WTC11 (cell line): ENCODE measurements at places on chromosomes 7 and 10.
A peak's percentile ranks its signal among the peaks of the same experiment; 100 is the strongest.

GRCh38 chr7:1668396-1669063 lies 1.5 kb upstream of the ELFN1 start:
- no peak for DNase-seq

DNA sequence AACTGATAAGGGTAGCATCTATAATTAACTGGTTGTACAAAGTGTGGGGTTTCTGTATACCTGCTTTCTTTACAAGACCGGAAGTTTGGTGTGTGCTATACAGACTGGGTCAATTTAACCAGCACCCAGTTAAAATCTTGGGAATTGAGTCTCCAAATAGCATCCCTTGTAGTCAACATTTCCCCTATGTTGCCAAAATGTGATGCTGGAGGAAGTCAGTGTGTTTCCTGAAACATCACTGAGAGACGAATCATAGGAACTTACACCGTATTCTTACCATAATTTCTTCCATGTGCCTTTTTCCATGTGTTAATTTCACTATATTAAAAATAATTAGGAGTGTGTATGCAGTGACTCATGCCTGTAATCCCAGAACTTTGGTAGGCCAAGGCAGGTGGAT lies 1.7 kb downstream of the AKR1C4 start:
- no peak for DNase-seq

- DNase-seq: no peak
Observed at GRCh38 chr10:76033457-76034196, 602.2 kb downstream of the LRMDA start.

DNA sequence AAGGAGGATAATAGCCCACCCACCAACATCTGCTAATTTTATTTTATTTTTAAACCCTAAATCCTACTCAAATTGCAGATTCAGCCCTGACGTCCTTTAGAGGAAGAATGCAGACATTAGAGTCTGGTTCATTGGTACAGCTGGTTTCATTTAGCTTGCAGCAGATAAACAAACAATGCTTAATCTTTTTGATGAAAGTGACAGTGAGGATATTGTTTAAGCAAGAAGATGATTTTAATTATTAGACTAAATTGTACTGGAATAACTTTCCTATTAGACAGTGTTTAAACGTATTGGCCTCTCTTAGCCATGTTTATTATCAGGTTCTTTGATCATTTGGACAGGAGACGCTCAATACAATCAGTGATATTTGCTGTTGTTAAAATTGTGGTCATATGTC lies 164.8 kb downstream of the CDK14 start:
- no peak for DNase-seq

DNA sequence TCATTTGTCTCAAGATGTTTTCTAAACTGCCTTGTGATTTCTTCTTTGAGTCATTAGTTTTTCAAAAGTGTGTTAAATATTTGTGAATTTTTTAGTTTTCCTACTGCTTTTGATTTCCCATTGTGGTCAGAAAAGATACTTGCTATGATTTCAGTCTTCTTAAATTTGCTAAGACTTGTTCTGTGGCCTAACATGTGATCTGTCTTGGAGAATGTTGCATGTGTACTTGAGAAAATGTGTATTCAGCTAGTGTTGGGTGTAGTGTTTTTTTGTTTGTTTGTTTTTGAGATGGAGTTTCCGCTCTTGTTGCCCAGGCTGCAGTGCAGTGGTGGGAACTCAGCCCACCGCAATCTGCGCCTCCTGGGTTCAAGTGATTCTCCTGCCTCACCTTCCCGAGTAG lies 28.6 kb downstream of the BMPR1A start:
- DNase-seq: no peak

DNA sequence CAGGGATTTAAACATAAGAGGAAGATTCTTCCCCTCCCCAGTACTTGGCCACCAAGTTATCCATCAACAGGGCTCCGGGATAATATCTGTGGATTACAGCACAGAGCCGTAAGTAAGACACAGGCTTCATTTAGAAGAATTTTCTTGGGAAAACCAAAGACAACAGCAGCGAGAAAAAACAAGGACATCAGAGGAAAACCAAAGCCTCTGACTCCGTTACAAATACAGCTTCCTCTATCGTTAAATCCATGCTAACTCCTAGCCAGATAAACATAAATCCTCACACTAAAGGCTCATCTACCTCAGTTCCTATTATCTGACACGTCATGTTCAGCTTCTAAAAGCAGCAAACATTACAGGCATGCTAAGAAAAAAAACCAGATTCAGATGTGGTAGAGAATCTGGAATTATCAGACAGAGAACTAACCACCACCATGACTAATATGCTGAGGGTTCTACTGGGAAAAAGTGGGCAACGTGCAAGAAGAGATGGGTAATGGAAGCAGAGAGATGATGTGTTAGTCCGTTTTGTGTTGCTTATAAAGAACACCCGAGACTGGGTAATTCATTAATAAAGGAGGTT lies 48.4 kb downstream of the BRI3 start:
- no peak for DNase-seq

DNA sequence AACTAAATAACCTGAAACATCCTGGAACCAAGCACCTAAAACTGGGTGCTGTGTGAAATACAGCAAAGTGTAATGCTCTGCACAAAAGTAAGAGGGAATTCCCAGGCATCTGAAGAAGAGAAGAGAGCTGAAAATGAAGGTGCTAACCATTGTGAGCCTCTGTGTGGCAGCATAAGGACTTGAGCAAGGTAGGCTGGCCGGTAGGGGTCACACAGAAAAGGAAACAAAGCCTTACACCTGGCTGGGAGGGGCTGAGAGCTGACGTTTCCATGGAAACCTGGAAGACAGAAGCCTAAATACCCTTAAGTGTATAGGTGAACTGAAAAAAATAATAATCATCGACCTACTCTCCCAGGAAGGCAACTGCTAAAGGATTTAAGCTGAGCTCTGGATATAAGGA lies 48.6 kb downstream of the CUL1 start:
- peak; percentile 77 for DNase-seq

DNA sequence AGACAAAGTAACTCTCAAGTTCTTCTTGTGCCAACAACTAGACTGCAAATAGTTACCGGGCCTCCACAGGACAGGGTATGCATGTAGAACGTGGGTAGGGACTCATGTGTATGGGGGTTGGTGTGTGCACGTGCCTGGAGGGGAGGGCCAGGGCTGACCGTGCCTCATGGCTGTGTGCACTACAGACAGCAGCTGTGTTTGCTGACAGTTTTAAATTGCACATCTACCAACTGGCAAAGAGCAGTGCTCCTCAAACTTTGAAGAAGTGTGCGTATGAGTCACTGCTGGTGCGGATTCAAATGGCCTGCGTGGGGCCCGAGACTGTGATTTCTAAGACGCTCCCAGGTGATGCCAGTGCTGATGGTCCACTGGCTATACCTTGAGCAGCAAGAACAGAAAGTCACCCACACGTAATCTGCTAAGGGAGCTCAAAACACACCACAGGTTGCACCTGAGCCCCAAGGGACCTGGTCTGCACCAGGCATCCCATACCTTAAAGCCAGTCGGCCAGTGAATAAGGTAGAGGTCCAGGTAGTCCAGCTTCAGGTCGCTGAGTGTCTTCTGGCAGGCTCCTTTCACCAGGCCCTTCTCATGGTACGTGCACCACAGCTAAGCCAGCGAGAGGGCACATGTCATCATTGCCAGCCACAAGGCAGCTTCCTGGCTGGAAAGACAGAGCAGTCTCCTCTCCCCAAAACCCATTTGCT lies 8.5 kb downstream of the AKR1B1 start:
- DNase-seq: no peak

- DNase-seq: no peak
Observed at GRCh38 chr7:105897999-105898398, 21.6 kb upstream of the ATXN7L1 start.

DNA sequence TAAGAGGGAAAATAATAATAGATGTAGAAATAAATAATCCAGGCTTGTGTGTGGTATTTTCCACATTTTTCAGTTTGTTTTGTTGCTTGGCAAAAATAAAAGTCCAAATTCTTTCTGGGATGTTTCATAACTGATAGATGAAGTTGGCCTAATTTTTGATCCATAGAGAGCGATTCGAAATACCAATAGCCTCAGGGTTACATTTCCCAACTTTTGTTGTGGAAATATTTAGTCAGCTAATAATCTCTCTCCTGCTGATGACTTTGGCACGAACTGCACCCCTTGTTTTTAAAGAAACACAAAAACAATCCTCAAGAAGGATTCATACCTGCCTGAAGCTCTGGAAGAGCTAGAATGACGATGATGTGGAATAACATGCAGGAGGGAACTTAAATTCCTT lies 483.2 kb downstream of the ADRA2A start:
- no peak for DNase-seq
